ENCODE measurements at places on chromosomes 7 and 10.

DNA sequence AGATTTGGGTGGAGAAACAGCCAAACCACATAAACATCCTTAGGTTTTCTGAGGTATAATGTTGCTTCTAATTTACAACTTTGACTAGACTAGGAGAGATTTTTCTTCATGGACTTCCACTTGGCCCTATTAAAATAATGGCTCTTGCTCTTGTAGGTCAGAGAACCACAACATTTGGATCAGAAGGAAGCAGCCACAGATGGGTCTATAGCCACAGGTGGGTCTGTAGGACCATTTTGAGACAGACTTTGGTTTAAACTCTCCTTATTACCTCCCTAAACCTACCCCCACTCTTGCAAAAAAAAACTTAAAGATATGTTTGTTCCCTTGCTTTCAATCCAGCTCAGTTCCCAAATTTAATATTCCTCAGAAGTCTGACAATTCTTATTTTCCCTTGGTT is 1260.8 kb downstream of the GATA3 start:
- DNase-seq = no peak

DNA sequence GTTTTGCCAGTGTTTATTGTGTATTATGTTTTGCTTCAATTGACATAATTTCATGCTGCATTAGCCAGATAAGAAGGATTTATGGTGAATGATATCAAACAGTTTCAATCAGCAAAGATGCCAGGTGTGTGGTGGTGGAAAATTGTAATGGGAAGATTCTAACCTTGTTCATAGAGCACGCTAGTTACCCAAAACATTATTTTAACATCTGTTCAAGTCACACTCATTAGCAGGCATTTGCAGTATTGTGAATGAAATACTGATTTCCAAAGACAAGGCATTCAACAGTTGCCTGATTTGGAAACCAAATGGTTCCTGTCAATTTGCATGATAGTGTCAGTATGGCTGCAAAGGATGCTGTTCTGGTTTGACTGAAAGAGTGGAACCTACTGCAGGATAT is 129.7 kb downstream of the EPC1 start:
- DNase-seq = no peak

GRCh38 chr7:86155623-86156022 is 488.1 kb upstream of the GRM3 start:
- no peak for DNase-seq

DNA sequence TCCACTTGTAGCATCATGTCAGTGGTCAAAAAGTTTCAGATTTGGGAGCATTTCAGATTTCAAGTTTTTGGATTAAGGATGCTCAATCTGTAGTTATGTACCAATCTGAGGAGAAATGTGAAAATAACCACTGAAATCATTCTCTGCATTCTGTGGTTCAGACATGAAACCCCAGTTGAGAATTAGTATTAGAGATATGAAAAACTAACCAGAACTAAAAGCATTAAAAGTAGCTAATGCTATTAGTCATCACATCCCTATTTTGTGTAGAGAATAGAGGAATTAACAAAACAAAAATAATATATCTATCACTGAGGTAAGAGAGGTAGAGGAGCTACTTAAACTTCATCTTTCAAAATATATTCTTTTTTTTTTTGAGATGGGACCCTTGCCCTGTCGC is 28.0 kb downstream of the MICU1 start:
- DNase-seq = no peak

- no peak for DNase-seq
Measured at GRCh38 chr7:139079861-139080260, 29.7 kb downstream of the ZC3HAV1 start.

DNA sequence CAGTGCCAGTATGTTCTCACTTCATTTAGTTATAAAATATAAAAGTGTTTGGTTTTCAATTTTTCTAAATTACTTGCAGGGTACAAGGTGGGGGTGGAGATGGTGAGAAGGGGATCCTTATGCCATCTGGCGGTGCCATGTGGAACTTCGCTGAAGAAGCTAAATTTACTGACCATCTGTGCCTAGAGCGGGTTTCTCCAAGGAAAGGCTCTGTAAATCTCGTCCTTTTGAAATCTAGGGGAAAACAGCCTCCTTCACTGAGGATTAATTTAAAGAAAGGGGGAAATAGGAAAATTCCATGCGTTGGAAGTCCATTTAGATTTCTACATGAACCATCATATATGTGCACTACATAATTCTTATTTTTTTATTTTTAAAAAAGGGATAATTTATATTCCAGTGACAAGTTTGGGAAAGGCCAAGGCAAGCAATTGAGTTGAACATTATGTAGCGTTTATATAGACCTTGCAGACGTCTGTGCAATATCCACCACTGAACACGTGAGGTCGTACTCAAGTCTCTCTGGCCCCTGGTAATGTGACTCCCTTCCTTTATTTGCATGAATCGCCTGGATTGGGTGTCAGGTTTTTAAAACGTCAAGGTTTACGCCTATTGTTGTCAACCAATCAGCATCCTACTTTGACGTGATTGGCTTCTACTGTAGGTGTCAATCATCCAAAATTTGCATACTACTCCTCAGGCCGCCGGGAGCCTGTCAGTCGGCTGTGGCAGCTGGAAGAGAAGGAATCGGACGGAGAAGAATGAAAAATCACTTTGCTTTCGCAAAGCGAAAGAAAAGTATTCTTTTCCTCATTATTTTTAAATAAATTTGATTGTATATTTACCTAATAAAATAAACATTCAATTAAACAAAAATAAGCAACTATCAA is 297.1 kb upstream of the NFE2L3 start:
- DNase-seq = no peak

GRCh38 chr10:69045441-69046300 is 42.2 kb upstream of the SRGN start:
- peak; percentile 31 for DNase-seq

DNA sequence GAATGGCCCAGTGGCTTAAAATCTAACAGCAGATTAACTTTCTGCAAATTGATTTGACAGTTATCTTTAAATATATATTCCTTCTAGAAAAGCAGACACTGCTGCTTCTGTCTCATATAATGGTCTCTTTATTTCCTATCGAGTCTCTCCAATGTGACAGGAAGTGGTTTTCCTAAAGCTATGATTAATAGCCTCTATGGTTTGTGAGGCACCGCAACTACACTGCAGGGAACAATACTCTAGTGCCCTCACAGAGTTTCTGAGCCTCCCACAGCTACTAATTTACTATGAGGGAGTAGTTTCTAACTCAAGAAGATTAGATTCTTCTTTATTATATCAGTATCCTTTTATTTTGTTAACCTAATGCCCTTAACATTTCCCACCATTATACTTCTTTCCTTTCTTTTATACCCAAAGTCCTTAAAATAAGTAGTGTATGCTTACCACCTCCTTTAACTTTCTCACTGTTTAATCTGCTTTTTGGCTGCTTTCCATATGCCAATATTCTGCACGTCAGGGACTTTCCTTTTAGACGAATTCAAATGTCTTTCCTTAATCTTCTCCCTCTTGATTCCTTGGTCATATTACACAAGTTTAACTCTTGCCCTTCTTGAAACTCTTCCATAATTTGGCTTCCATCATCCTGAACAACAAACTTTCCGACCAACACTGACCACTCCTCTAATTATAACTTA is 23.8 kb upstream of the AHR start:
- DNase-seq = no peak

- DNase-seq = no peak
Measured at GRCh38 chr10:42970451-42971250, 106.2 kb upstream of the RET start.

DNA sequence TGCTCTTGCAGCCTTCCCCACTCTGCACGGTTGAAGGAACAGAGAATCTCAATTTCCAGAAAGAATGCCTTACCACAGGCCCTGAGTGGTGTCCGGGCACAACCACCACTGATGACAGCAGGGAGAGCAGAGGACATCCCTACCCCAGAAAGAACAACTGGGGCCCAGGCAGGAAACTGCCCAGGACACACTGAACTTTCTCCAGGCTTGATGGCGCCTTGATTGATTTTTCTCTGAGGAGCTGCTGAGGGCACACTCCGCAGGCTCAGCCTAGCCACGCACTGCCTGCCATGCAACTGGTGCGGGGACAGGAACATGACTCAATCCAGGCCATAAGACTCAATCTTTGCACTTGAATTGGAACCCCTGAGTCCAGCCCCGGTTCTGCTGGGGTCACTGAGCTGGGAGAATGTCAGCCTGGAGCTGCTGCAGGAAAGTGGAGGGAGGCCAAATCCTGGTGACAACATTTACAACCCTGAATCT is 5.9 kb downstream of the AKR1B1 start:
- no peak for DNase-seq

- no peak for DNase-seq
Measured at GRCh38 chr7:141737118-141737835, 881 bp upstream of the SSBP1 start.

GRCh38 chr7:73852500-73852899 is 8.5 kb upstream of the TMEM270 start:
- no peak for DNase-seq

DNA sequence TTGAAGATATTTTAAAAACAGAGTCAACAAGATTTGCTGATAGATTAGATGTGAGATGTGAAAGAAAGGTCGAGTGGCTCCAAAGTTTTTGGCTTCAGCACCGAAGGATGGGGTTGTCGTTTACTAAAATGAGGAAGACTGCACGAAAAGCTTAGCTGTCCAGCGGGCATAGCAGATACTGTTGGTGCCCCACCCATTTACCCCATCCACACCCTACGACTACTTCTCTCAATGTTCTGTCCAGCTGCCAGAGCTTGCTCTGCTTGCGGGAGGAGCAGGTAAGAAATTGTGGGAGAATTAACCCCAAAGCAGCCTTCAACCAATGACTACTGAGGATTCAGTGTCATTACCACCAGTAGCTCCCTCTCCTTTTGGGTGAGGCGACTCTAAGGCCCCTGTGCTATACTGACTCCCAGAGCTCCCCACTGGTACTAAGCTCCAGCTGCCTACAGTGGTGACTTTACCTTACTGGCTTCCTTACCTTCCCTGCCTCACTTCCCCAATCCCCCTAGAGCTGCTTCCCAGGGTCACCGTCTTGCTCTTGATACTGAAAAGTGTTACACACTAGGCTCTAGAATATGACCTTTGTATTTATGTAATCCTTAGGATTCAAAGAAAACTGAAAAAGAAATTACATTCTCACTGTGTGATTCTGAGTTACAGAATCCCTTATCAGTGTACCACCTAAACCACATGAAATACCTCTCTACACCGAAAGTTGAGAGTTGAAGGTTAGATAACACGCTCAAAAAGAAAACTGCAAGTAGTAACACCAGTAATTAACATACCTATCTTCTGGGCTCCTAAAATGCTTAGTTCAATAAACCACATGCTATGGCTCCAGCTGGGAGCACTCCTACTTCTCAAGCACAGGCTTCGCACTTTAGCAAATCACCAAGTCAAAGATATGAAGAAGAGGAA is 22.3 kb downstream of the CACUL1 start:
- no peak for DNase-seq

GRCh38 chr10:93458821-93459257 is 23.3 kb downstream of the MYOF start:
- DNase-seq = no peak

DNA sequence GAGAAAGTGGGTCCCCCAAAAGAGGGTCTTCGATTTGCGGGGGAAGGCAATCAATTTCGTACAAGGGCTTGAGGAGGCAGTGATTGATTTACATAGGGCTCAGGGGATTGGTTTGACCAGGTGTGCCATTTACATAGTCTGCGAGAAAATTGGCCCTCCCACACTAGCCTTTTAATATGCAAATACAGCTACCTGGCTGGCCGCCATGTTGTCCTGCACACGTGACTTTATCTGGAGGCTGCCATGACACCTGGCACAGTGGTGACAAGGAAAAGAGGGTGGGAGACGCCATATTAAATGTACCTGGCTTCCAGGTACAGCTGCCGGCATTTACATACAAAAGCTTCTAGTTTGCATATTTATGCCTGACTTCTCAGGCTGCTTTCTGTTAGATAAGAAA is 1577.2 kb upstream of the LRRTM3 start:
- DNase-seq = no peak

DNA sequence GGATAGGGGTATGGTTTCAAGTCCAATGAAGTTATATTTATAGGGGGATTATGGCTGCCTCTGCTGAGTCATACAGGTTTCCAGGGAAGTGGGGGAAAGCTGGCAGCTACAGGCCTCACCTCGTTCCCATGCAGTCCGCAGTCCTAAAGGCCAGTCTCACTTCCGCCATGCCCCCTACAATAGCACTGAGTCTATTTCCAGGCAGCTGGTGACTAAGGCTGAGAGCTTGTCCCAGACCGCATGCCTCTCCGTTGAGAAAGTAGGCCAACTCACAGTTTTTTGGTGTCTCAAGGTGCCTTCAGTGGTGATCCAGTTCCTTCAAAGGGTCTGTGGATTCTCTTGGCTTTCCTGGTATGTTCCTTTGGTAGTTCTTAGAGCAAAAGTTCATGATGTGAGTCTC is 203.9 kb upstream of the GLI3 start:
- DNase-seq = no peak

GRCh38 chr10:131205556-131205955 is 106.0 kb downstream of the TCERG1L start:
- no peak for DNase-seq

- DNase-seq = peak; percentile 41
Measured at GRCh38 chr10:24882047-24882698, 70.2 kb downstream of the PRTFDC1 start.

- DNase-seq = no peak
Measured at GRCh38 chr10:76675951-76676587, 961.5 kb downstream of the KCNMA1 start.

GRCh38 chr7:23594879-23595604 is 2.1 kb upstream of the CCDC126 start:
- no peak for DNase-seq

All from activated CD4-positive, alpha-beta T cell treated with anti-CD3 and anti-CD28 coated beads, Interleukin-2, amount 50 U/mL, for 1 hour (primary cell).